ENCODE measurements at places on chromosomes 11 and 22.

DNA sequence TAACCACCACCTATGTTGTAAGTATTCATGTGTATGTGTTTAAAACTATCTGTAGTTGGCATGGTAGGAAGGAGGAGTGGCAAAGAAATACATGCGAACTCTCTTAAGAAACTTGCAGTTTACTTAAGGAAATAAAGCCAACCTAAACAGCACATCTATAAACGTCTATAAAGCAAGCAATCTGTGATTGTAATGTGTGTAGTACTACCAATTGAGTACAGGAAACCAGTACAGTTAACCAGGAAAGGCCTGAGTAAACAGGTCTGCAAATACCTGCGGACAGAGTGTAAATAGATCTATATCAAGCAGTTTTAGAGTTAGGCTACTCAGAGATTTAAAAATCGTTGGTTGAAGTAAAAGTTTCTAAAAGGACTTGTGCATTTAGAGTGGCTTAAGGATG, 59.5 kb upstream of the AMOTL1 start:
- DNase-seq, result no peak

DNA sequence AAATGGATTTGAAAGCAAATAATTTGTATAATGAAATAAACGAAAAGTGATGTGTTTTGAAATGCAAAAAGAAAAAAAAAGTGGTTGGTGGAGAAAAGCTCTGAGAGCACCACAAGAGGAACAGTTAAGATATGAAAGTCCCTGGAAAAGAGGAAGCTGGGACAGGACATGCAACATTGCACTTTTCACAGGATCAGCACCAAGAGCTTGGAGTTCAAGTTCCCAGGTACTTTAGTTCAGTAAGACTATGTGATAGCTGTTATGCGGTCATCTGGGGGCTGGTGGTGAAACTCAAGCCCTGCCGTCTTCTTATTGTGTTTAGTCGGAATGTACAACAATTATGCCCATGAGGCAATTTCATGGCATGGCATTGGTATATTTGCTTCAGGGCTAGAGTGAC, 17.1 kb upstream of the MS4A4A start:
- no peak for DNase-seq

DNA sequence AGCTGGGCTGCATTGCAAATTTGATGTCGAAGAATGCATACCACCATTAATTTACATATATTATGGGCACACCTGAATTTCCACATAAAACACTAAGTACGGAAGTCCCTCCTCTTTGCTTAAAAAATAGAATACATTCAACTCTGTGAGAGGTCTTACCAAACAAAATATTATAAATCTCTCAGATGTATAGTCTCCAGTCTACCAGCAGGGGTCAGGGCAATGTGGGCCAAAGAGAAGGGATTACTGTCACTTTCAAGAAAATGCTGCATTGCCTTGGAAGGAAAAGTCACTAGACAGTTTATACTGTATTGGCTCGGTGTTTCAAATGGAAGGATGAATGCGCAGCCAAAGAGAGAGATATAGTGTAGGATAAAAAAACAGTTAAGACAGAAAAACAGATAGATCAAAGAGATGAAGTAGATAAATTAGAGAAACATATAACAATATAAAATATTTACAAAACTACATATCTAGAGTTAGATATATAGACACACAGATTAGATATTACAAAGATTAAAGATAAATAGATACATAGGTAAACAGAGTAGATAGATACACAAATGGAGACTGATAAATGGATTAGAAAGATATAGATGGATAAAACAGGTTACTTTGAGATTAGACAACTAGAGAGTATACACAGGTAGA, 20.9 kb downstream of the SERGEF start:
- DNase-seq, result no peak

- no peak for DNase-seq
Measured at GRCh38 chr11:67020949-67021348, 2.0 kb upstream of the SYT12 start.

GRCh38 chr22:17387356-17387755, 18.1 kb downstream of the CECR2 start:
- no peak for DNase-seq

DNA sequence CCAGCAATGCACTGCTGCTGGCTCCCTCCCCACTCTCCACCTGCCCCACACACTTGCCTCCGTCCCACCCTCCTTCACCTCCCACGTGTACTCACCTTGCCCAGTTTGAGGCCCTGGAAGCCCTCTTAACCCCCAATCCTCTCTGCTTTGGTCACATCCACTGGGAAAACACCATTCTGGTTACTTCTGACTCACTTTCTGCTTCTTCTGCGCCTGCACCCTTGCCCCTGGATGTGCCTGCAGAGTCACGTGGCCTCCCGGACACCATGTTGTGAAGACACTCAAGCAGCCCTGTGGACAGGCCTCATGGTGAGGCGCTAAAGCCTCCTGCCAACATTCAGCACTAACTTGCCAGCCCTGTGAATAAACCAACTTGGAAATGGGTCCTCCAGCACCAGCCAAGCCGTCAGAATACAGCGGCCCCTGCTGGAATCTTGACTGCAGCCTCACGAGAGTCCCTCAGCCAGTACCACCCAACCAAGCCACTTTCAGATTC, 2.6 kb upstream of the NAALADL1 start:
- DNase-seq, result no peak

- DNase-seq, result no peak
Measured at GRCh38 chr11:9839550-9839949, 175.7 kb downstream of the SWAP70 start.

- DNase-seq, result no peak
Measured at GRCh38 chr11:36253238-36253637, 36.0 kb downstream of the COMMD9 start.

DNA sequence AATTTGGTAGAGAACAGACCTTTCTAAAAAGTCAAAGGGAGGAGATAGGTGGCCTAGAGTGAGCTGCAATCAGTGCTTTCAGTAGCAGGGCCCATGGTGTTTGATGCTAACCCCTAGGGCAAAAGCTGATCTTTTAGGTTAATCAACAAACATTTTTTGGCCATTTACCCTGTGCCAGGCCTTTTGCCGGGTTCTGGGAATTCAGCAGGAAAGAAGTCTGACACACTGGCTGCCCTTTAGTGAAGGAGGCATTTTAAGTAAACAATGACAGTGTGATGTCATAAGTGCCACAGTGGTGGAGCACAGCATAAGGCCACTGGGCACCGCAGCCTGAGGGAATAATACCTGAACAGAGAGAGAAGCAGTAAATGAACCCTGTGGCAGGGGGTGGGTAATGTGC, 29.0 kb downstream of the C22orf31 start:
- no peak for DNase-seq

GRCh38 chr22:45008751-45009605, 827 bp downstream of the PHF21B start:
- DNase-seq, result no peak

DNA sequence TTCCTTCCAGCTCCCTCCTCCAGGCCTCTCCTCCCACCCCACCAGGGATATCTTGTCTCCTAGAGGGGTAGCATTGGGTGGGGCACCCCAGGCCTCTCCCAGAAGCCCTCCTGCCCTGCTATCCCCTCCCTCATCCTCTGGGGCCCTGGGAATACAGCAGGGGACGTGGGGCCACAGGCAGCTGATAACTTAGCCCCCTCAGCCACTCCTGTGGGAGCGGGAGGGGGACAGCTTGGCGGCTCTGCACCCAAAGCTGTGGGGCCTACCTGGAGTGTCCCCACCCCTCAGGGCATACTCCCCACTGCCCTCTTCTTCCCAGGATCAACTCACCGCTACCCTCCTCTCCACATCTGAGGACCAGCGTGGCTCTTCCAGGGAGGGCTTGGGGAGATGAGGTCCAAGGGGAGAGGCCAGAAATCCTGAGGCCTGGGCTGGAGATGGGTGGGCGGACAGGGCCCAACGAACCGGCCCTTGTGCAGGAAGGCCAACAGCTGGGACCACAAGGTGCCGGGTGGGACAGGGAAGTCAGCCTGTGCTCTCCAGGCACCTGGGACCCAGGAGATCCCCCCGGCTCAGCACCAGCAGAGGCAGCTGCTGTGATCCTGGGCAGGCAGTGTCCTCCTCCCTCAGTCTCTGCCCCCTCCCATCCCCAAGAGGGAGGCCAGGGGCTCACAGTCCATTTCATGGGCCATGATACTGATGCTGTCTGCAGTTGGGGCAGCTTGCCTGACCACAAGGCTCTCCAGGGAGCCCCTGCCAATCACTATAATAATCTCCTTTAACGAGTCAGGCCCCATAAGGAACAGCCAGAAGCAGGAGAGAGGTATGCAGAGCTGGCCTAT, 23.2 kb downstream of the NEAT1 start:
- DNase-seq, result no peak

GRCh38 chr22:16962501-16962900, 45.5 kb downstream of the GAB4 start:
- no peak for DNase-seq

DNA sequence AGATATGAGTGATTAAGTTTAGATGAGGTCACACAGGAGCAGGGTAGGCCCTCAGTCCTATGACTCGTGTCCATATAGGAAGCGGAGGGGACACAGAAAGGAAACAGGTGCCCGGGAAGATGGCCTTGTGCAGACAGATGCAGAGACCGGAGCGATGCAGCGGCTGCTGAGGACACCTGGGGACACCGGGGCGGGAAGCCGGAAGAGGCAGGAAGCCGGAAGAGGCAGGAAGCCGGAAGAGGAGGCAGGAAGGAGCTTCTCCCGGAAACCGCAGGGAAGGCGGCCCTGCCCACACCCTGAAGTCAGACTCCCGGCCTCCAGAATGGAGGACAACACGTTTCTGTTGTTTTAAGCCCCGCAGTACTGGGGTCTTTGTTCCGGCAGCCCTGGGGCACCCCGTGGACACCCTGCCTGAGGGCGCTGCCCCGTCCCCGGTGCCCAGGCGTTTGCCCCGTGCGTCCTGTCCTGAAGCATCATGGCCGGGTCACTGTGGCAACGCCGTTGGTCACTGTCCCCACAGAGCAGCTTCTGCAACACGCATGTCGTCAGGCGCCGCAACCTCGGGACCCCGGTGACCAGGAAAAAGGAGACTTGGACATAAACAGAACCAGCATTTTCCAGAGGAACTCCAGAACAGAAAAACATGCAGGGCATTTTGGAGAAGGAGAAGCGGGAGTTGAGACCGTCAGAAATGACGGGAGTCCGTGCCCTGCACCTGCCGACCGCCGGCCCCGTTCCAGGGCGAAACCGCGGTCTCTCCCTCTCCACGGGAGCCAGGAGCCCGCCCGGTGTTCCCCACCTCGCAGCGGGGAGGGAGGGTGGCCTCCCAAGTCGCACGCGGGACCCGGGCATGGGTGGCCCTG, 103.4 kb downstream of the BRD1 start:
- no peak for DNase-seq

DNA sequence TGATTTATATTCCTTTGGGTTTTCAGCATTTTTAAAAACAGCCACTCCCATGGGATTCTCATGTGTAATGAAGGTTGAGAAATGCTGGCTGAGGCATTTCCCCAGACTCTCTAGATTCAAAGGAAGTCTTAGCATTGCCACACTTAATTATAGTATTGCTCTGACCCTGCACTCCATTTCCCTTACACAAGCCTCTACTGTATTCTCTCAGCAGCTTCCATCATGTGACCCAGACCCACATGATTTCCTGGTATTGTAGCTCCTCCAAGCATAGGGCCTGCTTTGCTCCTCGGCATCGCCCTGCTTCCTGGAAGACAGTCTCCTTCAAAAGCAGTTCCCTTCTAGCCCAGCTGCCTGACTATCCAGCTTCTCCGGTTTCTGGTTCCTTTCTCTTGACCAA, 261.5 kb downstream of the LARGE1 start:
- no peak for DNase-seq

GRCh38 chr11:130029137-130029536, 26.5 kb upstream of the PRDM10 start:
- no peak for DNase-seq

- DNase-seq, result no peak
Measured at GRCh38 chr11:9691865-9692264, 28.0 kb downstream of the SWAP70 start.

DNA sequence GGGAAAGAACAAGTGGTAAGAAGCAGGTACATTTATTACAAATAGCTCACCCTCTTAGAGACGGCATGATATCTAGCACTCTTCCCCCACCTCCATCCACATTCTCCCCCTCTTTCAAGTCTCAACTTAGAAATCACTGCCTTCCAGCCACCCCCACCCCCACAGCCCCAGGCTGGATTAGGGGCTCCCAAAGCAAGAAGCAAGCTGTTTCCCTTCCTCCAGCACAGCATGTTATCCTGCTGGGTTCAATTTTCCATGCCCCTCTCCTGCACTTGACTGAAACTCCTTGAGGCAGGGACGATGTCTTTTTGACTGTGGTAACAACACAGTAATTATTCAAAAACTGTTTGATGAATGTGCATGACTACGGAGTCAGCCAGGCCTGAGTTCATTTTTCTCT, 350.7 kb downstream of the LARGE1 start:
- no peak for DNase-seq

DNA sequence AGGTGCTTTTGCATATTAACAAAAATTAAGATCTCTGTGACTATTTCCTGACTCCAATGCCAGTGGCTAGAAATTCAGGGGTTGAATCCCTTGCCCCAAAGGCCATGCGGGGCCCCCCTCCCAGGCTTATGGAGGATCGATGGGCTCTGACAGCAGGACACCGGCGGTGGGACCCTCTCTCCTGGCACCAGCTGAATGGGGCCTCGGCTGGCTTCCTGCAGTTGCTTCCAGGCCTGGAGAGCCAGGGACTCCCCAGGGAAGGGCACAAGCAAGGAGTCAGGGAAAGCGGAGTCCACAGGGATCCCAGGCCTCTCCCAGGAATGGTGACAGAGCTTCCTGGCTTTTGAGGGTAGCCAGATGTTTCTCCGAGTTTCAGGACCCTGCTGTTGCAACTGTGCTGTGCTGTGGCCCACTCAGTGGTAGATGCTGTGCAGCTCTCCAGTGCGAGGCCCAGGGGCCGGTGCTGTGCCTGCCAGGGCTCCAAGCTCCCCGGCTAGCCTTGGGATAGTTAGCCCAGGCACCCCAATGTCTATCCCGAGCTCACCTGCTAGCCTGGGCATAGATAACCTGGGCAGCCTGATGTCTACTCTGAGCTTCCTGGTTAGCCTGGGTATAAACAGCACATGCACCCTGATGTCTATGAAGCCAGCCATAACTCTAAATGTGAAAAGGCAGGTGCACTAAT, 372.6 kb downstream of the SHANK2 start:
- DNase-seq, result no peak

- no peak for DNase-seq
Measured at GRCh38 chr11:118565051-118565450, 680 bp downstream of the IFT46 start.

GRCh38 chr11:6962141-6962540, 35.9 kb downstream of the ZNF215 start:
- no peak for DNase-seq

- DNase-seq, result no peak
Measured at GRCh38 chr11:112728288-112728687, 232.9 kb upstream of the NCAM1 start.

DNA sequence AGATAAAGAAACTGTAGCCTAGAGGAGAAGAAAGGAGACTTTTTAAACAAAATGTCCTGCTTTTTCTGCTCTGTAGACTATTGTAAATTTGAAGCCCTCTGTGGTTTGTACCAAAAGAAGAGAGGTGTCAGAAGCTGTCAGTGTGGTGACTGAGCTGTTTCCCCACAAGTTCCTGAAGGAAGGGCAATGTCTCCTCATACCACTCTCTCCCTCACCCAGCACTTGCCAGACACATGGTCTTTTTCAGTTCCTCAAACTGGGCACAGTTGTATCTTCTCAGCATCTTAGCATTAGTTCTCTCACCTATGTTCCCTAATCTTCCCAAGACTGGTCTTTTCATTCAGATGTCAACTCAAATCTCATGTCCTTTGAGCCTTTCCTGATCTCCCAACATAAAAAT, 4.3 kb downstream of the BCO2 start:
- DNase-seq, result no peak

- DNase-seq, result no peak
Measured at GRCh38 chr11:75196426-75196825, 44.1 kb upstream of the TPBGL start.

Measured in stimulated activated CD8-positive, alpha-beta memory T cell treated with anti-CD3 and anti-CD28 coated beads, Interleukin-4, amount 100 ng/mL, for 1 hour (primary cell).